GM23248 (cell line): ENCODE measurements at places on chromosomes 2 and 18. TPM values are rescaled to one million over a fixed set of nuclear protein-coding genes. Genes with fewer than 3 reads are reported as not detected.

ATP8B1 gene
- total RNA-seq = 43.4 and 43.9 TPM in 2 replicates

MDH1B gene
- total RNA-seq = 0.25 and 0.54 TPM in 2 replicates

GRCh38 chr18:2351126-2351850 is 220.0 kb downstream of the METTL4 start:
- H3K36me3 ChIP-seq = no peaks in the 10 kb centered on the region
- 0 out of 2 replicates have a peak, but pooled peaks cover 7% of the 10 kb centered on the region for H3K4me1 ChIP-seq
- H3K27ac ChIP-seq = no peak overlapping the region

- H3K36me3 ChIP-seq = no peaks in the 10 kb centered on the region
- no peaks in the 10 kb centered on the region for H3K4me1 ChIP-seq
- no peak overlapping the region for H3K4me3 ChIP-seq
- peak; percentile 40 for DNase-seq
- H3K27me3 ChIP-seq = no peaks in the 10 kb centered on the region
Measured at GRCh38 chr2:197777823-197778407, 7.2 kb downstream of the BOLL start.

GRCh38 chr2:186531257-186531775 is 45.3 kb downstream of the ZC3H15 start:
- H3K36me3 ChIP-seq = no peaks in the 10 kb centered on the region
- no peak overlapping the region for H3K4me3 ChIP-seq
- no peak for DNase-seq
- H3K4me1 ChIP-seq = peaks cover 10% of the 10 kb centered on the region
- no peaks in the 10 kb centered on the region for H3K27me3 ChIP-seq
- H3K27ac ChIP-seq = no peak overlapping the region

SP5 gene
- total RNA-seq = not detected in 2 replicates

DNA sequence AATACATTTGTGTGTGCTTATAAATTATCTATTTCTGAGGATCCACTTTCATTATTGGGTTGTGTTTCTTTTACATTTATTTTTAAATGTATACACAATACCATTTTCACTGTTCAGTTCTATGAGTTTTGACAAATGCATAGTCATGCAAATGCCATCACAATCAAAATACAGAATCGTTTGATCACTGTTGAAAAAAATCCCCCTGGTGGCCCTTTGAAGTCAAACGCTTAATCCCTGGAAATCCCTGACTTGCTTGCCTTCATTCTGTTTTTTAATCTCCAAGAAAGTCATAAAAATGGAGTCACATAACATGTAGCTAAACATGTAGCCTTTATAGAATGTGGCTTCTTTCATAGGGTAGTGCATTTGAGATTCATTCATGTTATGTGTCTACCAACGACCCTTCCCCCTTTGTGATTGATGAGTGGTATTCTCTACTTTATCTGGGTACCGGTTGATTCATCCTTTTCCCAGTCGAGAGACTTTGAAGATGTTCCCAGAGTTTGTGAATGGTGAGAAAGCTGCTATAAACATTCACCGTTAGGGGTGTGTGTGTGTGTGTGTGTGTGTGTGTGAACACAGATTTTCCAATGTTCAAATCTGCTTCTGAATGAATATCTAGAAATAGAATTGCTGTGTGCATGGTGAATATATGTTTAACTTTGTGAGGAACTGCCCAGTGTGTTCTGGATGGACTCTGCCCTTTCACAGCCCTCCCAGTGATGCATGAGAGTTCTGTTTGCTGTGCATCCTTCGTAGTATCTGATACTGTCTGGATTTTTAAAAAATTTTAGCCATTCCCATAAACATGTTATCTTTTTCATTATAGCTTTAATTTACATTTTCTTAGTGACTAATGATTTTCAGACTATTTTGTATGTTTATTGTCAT is 173.6 kb downstream of the GALR1 start:
- H3K36me3 ChIP-seq = no peaks in the 10 kb centered on the region
- H3K4me1 ChIP-seq = no peaks in the 10 kb centered on the region
- DNase-seq = no peak
- H3K4me3 ChIP-seq = no peak overlapping the region
